Osteoblast (primary cell): ENCODE measurements at places on chromosomes 7 and 10. TPM values are rescaled to one million over a fixed set of nuclear protein-coding genes. Genes with fewer than 3 reads are reported as not detected.

NEBL gene
- under 0.01 and 0.29 TPM in 2 replicates for total RNA-seq

GRCh38 chr7:4174884-4175283, 507.2 kb upstream of the FOXK1 start:
- no peak overlapping the region for H3K4me3 ChIP-seq
- no peaks in the 10 kb centered on the region for H3K36me3 ChIP-seq
- H3K27ac ChIP-seq: no peak overlapping the region
- no peak for DNase-seq
- H3K4me1 ChIP-seq: no peaks in the 10 kb centered on the region

GHITM gene
- total RNA-seq: 177 and 189 TPM in 2 replicates

- peaks cover 20% of the 10 kb centered on the region for H3K27me3 ChIP-seq
- H3K36me3 ChIP-seq: no peaks in the 10 kb centered on the region
Observed at GRCh38 chr7:95322854-95323253, 1.5 kb downstream of the PON1 start.

PNLIPRP3 gene
- 0.59 and 0.72 TPM in 2 replicates for total RNA-seq

- H3K27ac ChIP-seq: peak overlapping the region; percentile 82
- H3K4me1 ChIP-seq: peaks cover 30% of the 10 kb centered on the region
- no peak overlapping the region for H3K4me3 ChIP-seq
- no peaks in the 10 kb centered on the region for H3K36me3 ChIP-seq
- H3K27me3 ChIP-seq: no peaks in the 10 kb centered on the region
Observed at GRCh38 chr7:93015779-93016481, 101.8 kb downstream of the SAMD9 start.

MINPP1 gene
- total RNA-seq: 22.1 and 23.0 TPM in 2 replicates

DNA sequence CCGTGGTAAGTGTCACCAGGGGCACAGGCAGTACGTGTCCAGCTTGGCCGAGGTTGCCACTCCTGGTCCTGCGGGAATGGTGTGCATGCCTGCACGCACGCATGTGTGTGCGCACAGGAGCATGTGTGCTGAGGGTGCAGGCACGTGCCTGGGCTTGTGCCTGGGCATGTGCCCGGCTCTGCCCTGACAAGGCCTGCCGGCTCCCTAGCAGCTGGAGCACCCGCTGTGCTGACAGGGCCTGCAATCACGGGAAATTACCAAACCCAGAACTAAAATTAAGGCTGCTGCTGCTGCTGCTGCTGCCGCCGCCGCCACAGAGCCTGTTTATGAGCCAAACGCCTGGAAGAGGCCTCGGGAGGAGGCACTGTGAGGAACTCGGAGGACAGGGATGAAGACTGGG, 28.7 kb downstream of the GHRHR start:
- no peak overlapping the region for H3K27ac ChIP-seq
- DNase-seq: no peak
- H3K36me3 ChIP-seq: no peaks in the 10 kb centered on the region
- no peaks in the 10 kb centered on the region for H3K27me3 ChIP-seq

DNA sequence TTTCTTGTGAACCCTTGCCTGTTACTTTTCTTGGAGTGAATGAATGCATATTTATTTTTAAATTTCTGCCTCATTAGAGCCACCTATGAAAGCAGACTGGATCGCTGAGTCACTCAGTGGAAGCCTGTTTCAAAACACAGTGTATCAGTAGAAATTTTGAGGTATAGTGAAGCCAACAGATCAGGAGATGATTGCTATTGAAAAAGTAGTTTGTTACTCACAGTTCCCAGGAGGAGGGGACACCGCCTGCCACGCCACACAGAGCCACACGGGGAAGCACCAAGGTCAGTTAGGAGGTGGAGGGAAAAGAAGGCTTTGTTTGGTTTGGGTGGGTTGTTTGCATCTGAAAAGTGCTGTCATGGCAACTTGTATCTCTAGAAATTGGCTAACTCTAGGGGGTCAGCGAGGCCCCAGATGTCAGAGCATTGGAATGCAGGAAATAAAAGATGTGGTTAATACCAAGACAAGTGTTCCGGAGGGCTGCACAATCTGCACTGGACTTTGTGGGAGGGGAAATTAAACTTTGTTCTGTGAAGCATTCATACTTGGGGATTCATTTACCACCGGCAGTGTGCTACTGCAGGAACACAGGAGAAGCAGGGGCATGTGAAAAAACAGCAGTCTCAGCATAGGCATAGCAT, 106.4 kb upstream of the SDK1 start:
- H3K4me1 ChIP-seq: no peaks in the 10 kb centered on the region
- H3K36me3 ChIP-seq: no peaks in the 10 kb centered on the region
- peak overlapping the region; percentile 31 for H3K27ac ChIP-seq
- peak; percentile 74 for DNase-seq
- no peaks in the 10 kb centered on the region for H3K27me3 ChIP-seq

FIGNL1 gene
- total RNA-seq: 5.9 and 6.5 TPM in 2 replicates

DNAJC2 gene
- total RNA-seq: 15.9 and 19.2 TPM in 2 replicates

DNA sequence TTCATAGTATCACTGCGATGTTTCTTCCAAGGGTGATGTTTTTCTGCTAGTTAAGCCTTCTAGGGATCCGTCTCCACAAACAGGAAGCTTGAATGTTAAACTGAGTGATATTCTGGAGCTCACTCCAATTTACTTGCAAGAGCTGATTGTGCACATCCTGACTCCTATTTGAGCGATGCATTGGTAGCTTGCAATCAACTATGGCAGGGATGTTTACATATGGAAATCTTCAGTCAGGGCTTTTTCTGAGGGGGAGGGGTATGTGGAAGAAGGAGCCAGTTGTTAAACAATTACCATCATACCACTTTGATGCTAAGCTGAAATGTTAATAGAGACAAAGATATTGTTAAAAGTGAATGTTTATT, 43.2 kb upstream of the NXPH1 start:
- H3K27ac ChIP-seq: no peak overlapping the region
- H3K36me3 ChIP-seq: no peaks in the 10 kb centered on the region
- no peak for DNase-seq
- no peaks in the 10 kb centered on the region for H3K27me3 ChIP-seq
- no peak overlapping the region for H3K4me3 ChIP-seq
